ENCODE measurements at places on chromosomes 4 and X. TPM values are rescaled to one million over a fixed set of nuclear protein-coding genes. Genes with fewer than 3 reads are reported as not detected.

Gene LONRF3
- 2.9 TPM for total RNA-seq

Gene CT45A1
- total RNA-seq = not detected

DNA sequence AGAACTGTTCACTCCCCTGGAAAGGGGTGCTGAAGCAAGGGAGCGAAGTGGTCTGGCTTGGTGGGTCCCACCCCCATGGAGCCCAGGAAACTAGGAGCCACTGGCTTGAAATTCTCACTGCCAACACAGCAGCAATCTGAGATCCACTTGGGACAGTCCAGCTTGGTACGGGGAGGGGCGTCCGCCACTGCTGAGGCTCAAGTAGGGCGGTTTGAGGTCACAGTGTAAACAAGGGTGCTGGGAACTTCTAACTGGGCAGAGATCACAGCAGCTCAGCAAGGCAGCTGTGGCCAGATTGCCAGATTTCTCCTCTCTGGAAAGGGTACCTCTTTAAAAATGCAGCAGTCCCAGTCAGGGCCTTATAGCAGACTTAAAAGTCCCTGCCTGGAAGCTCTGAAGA is 53.9 kb upstream of the GALNTL6 start:
- no peak for DNase-seq

GRCh38 chr4:7320206-7320797 is 114.4 kb downstream of the PSAPL1 start:
- DNase-seq = no peak

DNA sequence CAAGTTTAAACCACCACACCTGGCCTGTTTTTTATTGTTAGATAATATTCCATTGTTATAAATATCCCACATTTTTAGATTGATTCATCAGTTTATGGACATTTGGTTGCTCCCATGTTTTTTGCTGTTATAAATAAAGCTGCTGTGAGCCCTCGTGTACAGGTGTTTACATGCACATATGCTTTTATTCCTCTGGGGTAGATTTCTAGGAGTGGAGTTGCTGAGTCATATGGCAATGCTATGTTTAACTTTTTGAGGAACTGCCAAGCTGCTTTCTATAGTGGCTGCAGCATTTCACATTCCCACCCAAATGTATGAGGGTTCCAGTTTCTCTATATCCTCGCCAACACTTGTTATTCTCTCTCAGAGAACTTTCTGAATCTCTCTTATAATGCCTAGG is 90.5 kb downstream of the TBL1X start:
- DNase-seq = no peak

DNA sequence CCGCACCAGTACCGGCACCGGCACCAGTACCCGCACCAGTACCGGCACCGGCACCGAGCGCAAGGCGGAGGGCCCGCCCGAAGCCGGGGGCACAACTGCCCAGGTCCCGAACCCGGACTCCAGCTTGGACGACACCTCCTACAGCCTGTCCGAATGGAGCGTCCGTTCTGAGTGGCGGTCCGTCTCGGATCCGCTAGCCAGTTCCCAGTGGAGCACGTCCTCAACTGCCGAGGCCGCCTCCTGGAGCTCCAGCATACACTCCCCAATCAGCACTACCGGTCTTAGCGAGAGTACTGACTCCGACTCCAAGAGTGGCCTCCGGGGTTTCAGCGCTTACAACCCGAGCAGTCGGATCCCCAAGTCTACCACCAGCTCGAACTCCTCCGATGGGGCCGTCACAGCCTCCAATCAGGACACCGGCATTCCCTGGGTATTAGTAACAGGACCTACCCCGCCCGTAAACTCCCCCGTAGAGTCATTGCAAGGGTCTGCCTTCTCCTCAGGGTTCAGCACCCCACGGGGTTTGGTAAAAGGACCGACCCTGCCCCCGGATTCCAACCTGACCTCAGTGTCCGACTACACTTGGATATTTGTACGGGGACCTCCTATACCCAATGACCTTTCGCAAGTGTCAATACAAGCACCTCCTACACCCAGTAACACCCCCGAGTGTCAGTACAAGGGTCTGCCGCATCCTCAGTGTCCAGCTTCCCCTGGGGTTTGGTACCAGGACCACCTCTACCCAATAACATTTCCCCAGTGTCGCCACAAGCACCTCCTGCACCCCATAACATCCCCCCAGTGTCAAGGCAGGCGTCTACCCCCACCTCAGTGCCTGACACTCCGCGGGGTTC is 721 bp upstream of the MAOA start:
- DNase-seq = no peak

GRCh38 chr4:80787306-80787705 is 243.2 kb upstream of the BMP3 start:
- DNase-seq = no peak
